ENCODE measurements at places on chromosomes 7 and 10. TPM values are rescaled to one million over a fixed set of nuclear protein-coding genes. Genes with fewer than 3 reads are reported as not detected.

CYP3A5 gene
- total RNA-seq = not detected

CALCR gene
- not detected for total RNA-seq

SH2B2 gene
- 0.77 TPM for total RNA-seq

ASB10 gene
- not detected for total RNA-seq

GRCh38 chr10:52172581-52172980 is 141.5 kb upstream of the DKK1 start:
- DNase-seq = no peak

DGKB gene
- total RNA-seq = 33.1 TPM

DNA sequence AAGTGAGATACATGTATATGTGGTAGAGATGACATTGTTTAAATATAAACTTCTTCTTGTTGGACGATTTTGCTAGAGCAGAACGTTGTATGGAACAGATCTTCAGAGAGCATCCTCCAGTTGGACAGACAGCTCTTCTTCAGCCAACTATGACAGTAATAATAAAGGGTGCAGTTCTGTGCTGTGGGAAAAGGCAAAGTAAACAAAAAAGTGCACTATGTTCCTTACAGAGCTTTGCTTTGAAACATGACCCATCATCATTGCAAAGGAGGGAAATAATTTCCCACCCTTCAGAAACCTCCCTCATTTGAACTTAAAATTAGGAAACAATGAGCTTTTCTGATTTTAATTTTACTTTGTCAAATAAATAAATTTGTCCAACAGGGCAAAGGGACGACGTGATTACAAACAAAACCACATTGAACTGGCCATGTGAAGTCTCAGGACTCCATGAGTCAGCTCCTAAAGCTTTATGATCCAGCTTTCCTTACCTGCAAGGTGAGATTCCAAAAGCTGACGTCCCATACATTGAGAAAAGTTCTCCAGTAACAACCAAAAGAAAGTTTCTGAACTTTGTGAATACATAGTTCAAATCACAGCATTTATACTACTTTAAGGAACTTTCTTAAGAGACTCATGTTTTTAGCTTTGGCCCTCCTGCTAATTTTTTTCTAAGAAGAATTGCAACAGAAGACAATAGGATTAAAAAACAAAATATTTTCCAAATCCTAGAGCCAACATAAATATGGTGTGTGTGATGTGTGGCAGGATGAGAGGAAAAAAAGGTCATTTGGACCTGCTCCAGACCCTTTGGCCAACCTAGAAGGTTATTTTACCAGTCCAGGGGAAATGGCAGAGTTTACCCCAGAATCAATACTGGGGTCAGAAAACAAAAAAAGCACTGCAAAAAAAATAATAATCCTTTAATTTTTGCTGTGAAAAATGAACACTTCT is 565.4 kb upstream of the NRP1 start:
- DNase-seq = no peak

GRCh38 chr7:26787701-26788100 is 76.7 kb downstream of the SKAP2 start:
- no peak for DNase-seq

CFAP43 gene
- total RNA-seq = 3.1 TPM

- no peak for DNase-seq
Observed at GRCh38 chr7:117041007-117041406, 87.7 kb downstream of the ST7 start.

GRCh38 chr10:79926037-79926436 is 22.9 kb downstream of the SFTPD start:
- no peak for DNase-seq

DNA sequence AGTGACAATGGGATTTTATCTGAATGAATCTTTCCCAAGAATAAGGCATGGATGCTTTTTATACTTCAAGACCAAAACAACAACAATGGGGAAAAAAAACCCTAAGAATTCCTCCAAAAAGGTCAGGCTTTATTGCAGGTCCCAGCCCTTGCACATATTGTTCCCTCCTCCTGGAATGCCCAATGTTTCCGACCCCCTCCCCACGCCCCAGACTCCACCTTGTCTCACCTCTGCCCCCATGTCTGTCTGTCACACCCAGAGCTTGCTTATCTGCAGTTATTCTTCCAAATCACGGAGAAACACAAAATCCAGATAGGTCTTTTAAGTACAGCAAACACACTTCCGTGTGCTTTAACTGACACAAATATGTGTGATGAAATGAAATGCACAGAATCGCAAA is 43.5 kb downstream of the ELMO1 start:
- no peak for DNase-seq

GRCh38 chr7:37312608-37313007 is 136.1 kb downstream of the ELMO1 start:
- DNase-seq = no peak

DNA sequence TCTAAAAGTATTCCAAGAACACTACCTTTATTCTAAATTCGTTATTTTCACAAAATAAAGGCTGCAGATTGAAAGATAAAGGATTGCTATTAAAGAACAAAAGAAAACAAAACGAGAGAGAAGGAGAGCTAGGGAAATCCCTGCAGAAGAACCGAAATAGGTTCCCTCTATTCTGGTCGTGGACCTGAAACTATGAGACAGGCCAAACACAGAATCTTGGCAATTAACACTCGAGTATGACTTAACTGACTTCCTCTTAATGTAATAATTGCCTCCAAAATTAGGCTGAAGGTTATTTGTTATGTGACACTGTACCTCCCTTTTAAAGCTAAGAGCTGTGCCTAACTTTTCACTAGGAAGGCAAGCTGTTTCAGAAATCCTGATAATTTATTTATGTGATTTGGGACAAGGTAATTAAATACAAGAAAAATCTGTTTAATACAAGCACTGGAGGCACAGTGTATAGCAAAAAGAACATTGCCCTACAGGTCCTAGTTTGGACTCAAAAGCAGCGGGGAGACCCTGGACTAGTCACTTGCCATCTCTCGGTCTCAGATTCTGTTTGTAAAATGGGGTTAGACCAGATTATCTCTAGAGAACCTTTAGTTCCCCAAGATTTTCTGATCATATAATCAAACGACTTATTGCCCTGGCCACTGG is 11.6 kb downstream of the NAMPT start:
- DNase-seq = no peak
